ENCODE measurements at places on chromosomes 5 and 9.

GRCh38 chr5:139650031-139650688 lies 2.0 kb downstream of the CXXC5 start:
- DNase-seq = no peak

GRCh38 chr9:84955155-84955554 lies 285.6 kb downstream of the NTRK2 start:
- no peak for DNase-seq

DNA sequence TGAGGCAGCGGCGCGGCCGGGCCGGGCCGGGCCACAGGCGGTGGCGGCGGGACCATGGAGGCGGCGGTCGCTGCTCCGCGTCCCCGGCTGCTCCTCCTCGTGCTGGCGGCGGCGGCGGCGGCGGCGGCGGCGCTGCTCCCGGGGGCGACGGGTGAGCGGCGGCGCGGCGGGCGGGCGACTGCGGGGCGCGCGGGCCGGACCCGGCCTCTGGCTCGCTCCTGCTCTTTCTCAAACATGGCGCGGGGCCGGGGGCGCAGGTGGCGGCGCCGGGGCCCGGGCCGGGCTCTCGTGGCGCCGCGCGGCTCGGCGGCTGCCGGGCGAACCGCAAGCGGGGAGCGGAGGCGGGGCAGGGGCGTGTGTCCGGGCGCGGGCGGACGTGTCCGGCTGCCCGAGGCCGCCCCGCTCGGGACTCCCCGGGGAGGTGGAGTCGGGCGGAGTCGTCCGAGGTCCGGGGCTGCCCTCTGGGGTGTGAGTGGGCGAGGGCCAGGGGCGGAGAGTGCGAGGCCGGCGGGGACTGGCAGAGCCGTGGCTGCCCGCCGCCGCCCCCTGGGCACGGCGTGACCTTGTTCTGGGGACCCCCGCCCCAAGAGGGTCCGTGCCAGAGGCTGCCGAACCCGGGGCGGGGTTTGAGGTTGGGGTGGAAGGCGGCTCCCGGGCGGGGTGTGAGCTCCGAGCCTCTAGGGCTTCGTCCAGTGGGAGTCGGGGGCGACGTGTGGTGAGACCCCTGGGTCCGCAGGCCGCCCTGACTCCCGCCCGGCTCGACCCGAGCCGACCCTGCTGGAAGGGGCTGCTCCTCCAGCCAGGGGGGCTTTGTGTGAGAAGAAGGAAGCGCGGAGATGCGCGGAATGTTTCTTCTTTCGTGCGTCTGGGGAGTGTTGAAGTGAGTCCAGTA lies 485 bp downstream of the TGFBR1 start:
- peak; percentile 25 for DNase-seq

GRCh38 chr9:99411068-99411467 lies 189.0 kb downstream of the SEC61B start:
- DNase-seq = no peak

DNA sequence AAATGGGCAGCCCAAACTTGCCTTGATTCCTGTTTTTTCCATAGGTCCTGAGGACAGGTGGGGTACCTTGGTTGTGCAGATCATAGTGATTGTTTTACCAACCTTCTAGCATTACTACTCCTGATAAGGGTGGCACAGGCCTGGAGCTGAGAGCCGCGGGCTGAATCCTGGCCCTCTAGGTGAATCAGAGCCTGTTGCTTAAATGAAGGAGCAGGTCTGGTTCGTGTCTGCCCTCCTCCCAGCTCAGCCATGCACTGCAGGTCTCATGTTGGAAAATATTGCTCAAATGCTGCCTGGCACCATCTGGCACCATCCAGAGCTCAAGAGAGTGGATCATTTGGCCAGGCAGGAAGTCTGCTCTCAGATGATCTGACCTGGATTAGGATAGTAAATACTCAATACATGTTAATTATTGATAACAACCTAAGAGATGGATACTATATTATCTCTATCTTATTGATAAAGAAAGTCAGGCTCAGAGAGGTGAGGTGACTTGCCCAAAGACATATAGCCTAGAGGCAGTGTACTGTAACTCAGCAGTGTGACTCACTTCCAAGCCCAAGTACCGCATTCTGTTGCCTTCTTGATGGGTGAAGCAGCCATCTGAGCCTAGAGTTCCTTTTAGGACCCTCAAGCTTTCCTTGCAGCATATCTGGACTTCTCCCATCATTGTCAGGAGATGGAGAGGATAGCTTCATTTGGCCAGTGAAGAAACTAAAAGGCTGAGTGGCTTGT lies 104.3 kb upstream of the PITX1 start:
- DNase-seq = no peak

- no peak for DNase-seq
Measured at GRCh38 chr5:56093970-56094369, 99.2 kb upstream of the IL6ST start.

GRCh38 chr5:116442931-116443551 lies 131.6 kb downstream of the SEMA6A start:
- DNase-seq = no peak

DNA sequence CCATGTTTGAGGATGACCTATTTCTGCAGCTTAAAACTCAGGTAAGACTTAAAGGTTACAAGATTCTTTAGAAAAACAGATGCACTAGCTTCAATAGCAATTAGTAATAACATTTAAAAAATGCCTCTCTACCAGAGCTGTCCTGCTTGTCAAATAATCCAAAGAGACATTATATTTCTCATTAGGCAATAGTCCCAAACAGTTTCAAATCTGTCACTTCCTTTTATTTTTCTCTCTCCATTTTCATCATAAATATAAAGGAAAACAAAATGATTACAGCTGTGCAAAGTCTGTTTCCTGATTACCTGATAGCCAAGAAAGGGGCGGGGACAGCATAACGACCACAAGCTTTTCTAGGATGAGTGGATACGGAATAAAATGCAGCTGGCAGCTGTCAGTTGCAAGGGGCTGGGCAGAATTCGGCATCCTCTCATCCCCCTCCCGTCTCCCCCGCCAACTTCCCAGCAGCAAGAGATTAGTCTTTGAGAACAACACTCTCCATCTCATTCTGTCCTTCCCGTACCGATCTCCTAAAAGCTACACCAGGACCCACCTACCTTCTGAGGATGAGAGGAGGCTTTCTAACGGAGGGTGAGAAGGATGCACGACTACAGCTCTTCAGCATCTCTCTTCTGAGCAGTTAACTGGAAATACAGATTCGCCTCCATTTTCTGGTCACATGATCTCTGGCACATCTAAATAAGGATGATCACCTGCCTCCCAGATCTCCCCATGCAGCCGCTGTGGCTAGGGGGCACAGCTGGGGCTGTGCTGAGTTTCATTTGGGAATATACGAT lies 72.5 kb upstream of the PCA3 start:
- DNase-seq = no peak

DNA sequence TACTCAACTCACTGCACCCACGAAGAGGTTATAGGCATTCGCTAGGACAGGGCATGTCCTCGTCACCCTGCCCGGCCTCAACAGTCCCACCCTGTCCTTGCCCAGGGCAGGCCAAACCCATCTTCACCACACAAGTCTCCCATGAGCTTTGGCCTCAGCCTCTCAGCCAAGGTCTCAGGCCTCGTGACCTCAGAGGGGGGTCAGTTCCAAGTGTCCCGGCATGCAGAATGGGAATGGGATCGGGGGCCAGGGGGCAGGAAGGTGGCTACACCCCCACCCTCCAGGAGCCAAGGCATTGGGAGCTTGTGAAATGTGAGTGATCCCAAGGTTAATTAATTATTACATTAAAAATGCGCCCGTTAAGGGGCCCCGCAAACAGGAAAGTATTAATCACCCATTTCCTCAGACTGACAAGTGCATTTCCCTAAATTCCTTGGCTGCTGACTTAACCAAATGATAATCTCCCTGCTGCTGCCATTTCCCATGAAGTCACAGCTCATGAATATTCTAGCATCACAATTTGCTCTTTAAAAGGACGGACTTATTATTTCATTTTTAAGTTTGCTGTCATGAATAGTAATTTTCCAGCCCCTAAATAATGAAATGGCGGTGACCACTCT lies 8.0 kb upstream of the UBAC1 start:
- DNase-seq = no peak

- DNase-seq = no peak
Measured at GRCh38 chr5:94310833-94311232, 307.6 kb downstream of the KIAA0825 start.

DNA sequence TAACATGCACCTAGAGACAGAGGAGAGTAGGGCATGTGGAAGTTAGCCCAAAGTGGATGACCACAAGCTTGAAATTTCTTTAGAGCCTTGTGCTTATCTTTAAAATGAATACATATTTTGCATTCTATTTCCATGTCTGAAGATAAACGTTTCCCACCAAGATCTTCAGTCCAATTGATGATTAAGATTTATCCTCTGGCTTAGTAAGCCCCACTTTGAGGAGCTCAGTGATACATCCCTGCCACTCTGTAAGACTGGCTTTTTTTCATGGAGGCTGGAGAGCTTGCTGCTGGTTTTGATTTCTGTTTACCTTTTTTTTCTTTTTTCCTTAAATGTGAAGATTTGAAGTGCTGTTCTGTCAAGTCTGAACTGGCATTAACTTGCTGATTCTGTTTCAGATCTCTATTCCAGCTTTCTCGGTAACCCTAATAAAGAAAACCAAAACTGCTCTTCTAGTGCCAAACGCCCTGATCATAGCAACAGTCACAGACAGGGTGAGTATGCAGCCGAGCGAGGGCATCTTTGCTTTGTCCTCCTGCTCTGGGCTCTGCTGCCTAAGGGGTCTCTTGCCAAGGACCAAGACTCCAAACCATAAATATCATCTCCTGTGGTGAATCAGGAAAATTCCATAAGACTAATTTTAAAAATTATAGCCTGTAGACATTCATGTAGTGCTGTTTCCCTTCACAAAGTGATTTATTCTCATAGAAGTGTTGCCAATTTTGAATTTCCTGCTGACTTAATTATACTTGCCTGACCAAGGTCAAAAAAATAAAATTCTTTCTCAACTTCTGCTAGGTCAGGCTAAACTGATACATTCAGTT lies 54.3 kb downstream of the GRAMD2B start:
- peak; percentile 66 for DNase-seq

GRCh38 chr5:78511121-78511906 lies 137.3 kb downstream of the LHFPL2 start:
- peak; percentile 83 for DNase-seq

DNA sequence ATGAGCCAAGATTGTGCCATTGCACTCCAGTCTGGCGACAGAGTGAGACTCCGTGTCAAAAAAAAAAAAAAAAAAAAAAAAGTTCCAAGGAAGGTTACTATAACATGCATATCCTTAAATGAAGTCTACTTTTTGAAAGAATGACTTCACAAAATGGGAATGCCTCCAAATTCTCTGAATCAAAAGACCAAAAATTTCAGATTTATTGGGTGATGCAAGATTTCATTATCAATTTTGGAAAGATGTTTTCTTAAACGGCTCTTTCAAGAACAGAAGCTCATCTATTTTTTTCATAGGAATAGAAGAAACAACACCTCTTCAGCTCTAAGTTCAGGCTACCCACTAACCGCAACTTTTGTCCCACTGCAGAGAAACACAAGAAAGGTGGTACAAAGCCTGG lies 69.9 kb downstream of the AUH start:
- no peak for DNase-seq

DNA sequence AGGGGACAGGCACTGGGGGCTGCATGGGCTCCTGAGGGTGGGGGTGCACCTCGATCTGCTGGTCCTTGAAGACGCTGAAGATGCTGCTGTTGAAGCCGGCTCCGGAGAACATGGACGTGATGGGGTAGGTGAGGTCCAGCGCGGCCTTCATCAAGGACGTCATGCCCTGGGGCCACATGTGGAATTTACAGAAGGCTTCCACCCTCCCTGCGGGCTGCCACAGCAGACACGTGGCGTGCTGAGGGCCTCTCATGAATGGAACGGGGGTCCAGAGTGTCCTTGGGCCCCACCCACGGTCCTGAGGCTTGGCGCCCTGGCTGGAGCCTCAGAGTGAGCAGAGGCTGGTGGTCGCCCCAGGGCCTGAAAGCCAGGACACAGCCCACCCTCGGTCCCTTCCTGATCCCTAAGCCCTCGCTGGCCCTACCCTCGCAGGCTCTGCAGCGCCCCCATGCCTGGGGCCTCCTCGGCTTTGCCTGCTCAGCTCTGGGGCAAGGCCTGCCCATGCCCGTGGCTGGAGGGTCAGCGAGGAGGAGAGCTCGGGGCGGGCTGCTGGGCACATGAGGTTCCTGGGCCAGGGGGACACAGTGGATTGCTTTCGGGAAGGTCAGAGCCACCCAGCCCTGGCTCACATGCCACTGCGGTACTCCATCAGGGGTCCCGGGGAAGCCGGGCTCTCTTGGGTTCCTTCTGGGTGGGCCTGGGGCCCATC lies 5.3 kb upstream of the NSMF start:
- DNase-seq = no peak

DNA sequence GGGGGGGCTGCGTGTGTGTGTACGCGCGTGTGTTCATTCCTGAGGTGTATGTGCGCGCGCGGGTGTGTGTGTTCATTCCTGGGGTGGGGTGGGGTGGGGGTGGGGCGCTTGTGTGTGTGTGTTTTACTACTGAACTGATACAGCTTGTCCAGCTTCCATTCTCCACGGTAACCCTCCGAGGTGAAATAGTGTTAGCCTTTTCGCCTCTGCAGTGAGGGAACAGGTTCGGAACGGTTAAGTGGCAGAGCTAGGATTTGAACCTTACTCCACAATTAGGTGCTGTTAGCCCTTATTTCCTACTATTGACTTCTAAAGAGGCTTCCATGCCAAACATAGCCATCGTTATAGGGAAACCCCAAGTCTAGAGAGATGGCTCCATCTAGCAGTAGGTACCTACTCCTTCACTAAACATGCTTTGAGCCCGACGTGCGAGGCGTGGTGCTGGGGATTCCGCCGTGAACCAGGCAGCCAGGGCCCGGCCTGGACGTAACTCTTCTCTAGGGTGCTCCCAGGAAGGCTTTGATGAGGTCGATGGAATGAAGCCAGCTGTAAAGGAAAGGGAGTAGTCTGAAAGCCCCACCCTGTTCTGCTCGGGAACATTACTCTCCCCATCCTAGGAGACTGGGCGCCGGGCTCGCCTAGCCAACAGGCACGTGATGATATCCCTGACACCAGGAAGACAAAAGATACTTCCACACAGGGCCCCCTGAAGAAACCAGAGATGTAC lies 782 bp upstream of the SKP1 start:
- no peak for DNase-seq

DNA sequence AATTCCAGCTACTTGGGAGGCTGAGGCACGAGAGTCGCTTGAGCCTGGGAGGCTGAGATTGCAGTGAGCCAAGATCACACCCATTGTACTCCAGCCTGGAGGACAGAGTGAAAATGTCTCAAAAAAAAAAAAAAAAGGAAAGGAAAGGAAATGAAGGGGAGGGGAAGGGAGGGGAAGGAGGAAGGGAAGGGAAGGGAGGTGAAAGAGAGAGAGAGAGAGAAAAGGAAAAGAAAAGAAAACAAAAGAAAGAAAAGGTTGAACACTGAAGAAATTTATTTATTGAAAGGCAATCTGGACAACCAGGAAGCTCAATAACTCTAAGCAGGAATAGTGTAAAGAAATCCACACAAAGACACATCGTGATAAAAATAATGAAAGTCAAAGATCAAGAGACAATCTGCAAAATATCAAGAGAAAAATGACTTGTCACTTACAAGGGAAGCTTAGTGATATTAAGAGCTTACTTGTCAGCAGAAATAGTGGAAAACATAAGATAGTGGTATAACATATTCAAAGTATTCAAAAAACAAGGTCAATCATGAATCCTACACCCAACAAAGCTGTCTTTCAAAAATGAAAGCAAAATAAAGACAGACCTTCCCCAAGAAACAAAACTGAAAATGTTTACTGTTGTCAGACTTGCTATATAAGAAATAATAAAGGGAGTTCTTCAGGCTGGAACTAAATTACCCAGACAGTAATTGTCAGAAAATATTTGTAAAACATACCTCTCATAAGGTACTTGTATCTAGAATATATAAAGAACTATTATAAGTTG lies 10.9 kb upstream of the RIMOC1 start:
- DNase-seq = no peak

GRCh38 chr5:139137697-139138096 lies 60.5 kb downstream of the SIL1 start:
- DNase-seq = no peak

GRCh38 chr9:95171596-95171995 lies 145.9 kb downstream of the FANCC start:
- no peak for DNase-seq
